ENCODE measurements at places on chromosomes 7 and 10. TPM values are rescaled to one million over a fixed set of nuclear protein-coding genes. Genes with fewer than 3 reads are reported as not detected.

Gene ST8SIA6
- total RNA-seq: 0.27 TPM

Gene ELN
- 6.4 TPM for total RNA-seq

Gene SPAM1
- total RNA-seq: not detected

Gene ANKRD30A
- not detected for total RNA-seq

Gene TBX20
- total RNA-seq: not detected

Gene SDK1
- 1.3 TPM for total RNA-seq

DNA sequence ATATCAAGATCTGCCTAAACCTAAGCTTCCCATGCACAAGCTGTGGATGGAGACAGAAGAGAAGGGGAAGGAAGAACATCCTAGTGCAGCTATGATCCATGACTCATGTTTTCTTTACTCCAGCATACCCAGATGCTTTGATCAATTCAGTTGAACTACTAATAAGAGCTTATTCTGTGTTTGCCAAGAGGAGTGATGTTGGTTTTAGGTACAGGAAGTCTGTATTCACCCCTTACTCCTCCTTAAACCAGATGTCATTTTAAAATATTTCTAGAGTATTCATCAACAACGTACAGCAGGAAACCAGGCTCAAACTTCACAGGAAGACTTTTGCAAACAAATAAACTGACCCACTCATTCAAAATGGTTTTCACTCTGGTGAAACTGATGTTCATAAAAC, 29.2 kb downstream of the PANK1 start:
- no peak overlapping the region for H3K4me3 ChIP-seq
- peaks cover 8% of the 10 kb centered on the region for H3K36me3 ChIP-seq
- DNase-seq: no peak
- H3K27me3 ChIP-seq: no peaks in the 10 kb centered on the region
- no peak overlapping the region for H3K27ac ChIP-seq
